HFFc6 (cell line): ENCODE measurements at places on chromosomes 12 and 14. TPM values are rescaled to one million over a fixed set of nuclear protein-coding genes. Genes with fewer than 3 reads are reported as not detected.

- DNase-seq, result no peak
Measured at GRCh38 chr12:108846290-108846701, 11.1 kb downstream of the SSH1 start.

DNA sequence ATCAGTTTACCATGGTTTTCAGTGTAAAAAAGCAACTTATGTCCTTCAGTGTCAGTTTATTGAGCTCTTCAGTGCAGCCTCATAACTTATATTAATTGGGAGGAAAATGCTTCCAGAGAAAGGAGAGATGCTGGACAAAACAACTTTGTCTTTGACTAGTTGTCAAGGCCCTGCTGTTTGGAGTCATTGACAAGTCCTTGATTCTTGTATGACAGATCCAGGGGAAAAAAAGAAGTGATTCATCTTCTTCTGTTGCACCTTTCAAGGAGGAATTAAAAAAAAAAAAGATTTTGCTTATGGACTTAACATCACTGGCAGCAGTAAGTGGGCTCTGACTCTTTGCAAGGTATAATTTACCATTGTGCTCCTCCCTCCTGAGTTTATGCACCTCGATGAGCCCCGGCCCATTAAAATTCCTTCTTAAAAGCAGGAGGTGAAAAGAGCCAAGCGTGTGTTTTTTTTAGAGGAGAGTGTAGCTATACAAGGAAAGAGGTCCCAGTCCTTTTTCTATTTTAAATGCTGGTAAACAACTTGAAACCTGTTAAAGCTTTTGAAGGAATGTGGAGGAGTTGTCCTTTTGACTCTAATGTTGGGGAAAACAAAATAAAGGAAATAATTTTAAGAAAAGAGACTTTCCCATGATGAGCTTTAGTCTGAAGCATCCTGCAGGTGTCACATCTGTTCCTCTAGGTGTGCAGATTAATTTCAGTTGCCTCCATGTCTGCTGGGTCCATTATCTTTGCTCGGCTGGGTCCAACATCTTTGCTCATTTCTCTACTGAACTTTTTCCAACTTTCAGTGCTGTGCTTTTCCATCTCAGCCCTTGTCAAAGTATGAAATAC, 431.6 kb downstream of the RAD51B start:
- no peak for DNase-seq

GRCh38 chr12:9326085-9326484, 117.9 kb upstream of the PZP start:
- no peak for DNase-seq

Gene NR1H4
- total RNA-seq, result not detected in 3 replicates

Gene KIF26A
- total RNA-seq, result 0.05 TPM in 1 of 2 replicates, not detected in the other

Gene SLC38A2
- 685 to 971 TPM (median 891 TPM) in 3 replicates for total RNA-seq

DNA sequence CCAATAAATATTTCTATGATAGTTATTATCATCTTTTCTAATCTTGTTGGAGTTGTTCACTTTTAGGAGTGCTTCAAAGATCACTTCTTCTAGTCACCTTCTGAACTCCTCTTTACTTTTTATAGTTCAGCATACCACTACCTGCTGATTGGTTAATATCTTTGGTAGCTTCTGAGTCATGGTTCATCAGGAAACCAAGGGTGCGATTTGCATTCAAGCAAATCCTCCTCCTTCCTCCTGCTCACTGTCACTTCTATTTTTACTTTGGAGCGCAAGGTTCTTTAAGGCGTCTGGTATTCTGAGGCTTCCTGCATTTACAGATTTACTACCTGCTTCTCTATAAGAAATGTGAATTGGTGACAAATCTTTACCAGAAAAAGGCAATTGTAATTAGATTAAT, 24.0 kb downstream of the SYT1 start:
- no peak for DNase-seq
